ENCODE measurements at places on chromosomes 4 and X.

- no peak for DNase-seq
These were observed 203.7 kb downstream of the CFAP299 start for GRCh38 chr4:80539190-80539589.

DNA sequence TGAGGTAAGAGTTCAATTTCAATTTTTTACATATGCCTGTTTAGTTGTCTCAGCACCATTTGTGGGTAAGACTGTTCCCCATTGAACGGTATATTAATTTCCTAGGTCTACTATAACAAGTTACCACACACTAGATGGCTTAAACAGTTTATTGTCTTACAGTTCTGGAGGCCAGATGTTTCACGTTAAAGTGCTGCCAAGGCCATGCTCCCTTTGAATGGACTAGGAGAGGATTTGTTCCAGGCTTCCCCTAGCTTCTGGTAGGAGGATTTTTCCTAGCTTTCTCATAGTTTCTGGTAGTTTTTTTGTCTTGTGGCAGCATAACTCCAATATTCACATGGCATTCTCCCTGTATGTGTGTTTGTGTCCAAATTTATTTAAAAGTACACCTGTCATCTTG lies 149.3 kb upstream of the CYSLTR1 start:
- DNase-seq, result no peak

DNA sequence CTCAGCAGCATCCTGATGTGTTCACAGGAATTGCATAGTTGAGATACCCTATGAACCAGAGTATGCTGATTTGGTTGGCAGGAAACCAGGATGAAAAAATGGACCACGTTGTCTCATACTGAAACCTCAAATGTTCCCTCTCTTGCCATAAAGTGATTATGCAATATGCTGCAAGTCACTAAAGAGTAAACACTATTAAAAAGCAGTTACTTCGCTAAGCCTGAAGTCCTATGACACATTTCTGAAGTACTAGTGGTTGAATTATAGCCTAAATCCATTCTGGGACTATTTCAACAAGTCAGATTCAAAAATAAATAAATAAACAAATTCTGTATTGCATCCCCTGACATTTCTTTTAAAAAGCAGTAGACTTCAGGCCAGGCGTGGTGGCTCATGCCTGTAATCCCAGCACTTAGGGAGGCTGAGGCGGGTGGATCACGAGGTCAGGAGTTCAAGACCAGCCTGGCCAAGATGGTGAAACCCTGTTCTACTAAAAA lies 106.0 kb upstream of the NAP1L5 start:
- DNase-seq, result no peak

GRCh38 chr4:56637791-56638190 lies 43.3 kb downstream of the HOPX start:
- DNase-seq, result no peak

GRCh38 chr4:1211371-1211770 lies 37.6 kb downstream of the CTBP1 start:
- no peak for DNase-seq

DNA sequence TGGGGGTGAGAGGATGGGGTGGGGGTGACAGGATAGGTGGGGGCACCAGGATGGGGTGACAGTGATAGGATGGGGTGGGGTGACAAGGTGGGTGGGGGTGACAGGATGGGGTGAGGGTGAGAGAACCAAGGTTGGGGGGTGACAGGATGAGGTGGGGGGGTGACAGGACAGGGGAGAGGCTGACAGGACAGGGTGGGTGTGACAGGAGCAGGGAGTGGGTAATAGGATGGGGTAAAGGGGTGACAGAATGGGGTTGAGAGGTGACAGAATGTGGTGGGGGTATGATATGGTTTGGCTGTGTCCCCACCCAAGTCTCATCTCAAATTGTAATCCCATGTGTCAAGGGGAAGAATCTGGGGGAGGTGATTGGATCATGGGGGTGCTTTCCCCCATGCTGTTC lies 26.0 kb downstream of the RNF212 start:
- no peak for DNase-seq

DNA sequence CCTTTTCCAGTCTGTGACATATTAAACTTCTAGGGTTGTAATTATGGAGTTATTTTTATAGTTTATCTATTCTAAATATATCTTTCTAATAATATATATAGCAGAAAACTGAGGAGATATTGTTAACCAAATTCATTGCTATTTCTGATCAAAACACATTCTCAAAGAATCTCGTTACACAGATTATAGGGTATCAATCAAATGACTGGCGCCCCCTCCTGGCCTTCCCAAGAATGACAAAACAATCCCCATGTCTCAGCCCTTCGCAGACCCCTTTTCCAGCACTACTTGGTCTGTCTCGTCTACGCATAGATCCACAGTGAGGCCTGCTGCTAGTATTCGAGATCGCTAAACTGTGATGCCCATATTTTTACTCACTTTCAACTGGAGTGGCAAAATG lies 209.3 kb downstream of the GPC3 start:
- DNase-seq, result peak; percentile 22

DNA sequence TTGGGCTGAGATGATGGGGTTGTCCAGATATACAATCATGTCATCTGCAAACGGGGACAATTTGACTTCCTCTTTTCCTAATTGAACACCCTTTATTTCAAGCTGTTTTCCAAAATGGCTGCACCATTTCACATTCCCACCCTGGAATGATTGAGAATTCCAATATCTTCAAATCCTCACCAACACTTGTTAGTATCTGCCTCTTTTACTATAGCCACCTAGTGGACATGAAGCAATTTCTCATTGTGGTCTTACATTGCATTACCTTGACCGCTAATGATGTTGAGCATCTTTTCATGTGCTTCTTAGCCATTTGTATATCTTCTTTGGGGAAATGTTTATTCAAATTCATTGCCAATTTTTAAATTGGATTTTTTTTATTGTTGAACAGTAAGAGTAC lies 364.8 kb downstream of the SMARCA1 start:
- no peak for DNase-seq

DNA sequence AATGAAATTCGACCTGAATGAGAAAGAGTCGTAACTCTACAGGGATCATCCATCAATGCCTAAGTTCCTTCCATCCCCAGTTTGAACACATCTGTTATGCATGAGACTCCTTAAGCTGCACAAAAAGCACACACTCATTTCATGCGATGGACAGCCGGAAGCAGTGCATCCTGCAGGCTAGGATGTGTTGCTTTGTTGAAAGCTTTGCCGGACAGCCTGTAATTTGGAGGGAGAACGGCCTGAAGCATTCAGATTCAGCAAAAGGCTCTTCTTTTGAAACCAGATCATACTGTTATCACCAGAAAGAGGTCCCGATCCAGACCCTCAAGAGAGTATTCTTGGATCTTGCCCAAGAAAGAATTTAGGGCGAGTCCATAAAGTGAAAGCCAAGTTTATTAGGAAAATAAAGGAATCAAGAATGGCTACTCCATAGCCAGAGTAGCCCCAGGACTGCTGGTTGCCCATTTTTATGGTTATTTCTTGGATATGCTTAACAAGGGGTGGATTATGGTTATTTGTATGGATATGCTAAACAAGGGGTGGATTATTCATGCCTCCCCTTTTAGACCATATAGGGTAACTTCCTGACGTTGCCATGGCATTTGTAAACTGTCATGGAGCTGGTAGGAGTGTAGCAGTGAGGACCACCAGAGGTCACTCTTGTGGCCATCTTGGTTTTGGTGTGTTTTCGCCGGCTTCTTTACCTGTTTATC lies 48.1 kb upstream of the DHRSX start:
- DNase-seq, result no peak

DNA sequence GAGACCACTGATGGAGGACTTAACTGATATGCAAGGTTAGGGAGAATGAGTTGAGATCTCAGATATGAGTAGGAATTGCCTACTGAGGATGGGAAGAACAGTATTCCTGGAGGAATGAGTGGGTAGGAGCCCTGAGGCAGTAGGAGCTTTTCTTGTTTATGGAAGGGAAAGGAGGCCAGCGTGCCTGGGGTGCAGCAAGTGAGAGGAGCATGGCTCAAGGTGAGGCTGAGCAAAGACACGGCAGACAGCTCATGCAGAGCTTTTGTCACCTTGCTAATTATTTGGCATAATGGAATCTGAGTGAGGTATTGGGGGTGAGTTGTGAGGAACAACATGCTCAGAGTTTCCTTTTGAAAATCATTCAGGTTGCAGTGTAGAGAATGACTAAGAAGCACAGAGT lies 65.3 kb upstream of the IBSP start:
- no peak for DNase-seq

DNA sequence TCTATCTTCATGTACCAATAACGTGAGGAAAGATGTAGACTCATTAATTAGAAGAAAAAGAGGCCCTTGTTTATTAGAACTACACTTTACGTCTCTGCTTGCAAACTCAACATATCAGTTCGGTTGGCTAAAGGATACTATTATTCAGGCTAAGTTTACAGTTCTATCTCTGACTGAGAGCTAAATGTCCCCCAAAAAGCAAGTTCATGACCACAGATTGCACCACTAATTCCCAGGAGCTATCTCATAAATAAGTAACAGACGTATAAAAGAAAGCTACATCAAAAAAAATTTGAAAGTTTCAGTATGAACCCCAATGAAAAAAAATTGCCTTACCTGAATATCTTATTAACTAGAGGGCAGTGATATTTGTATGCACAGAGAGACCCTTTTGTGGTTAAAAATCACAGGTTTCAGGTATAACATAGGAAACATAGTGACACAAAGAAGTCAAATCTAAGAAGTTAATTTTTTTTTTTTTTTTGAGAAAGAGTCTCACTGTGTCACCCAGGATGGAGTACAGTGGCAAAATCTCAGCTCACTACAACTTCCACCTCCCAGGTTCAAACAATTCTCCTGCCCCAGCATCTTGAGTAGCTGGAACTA lies 128.9 kb downstream of the MAB21L2 start:
- DNase-seq, result no peak

DNA sequence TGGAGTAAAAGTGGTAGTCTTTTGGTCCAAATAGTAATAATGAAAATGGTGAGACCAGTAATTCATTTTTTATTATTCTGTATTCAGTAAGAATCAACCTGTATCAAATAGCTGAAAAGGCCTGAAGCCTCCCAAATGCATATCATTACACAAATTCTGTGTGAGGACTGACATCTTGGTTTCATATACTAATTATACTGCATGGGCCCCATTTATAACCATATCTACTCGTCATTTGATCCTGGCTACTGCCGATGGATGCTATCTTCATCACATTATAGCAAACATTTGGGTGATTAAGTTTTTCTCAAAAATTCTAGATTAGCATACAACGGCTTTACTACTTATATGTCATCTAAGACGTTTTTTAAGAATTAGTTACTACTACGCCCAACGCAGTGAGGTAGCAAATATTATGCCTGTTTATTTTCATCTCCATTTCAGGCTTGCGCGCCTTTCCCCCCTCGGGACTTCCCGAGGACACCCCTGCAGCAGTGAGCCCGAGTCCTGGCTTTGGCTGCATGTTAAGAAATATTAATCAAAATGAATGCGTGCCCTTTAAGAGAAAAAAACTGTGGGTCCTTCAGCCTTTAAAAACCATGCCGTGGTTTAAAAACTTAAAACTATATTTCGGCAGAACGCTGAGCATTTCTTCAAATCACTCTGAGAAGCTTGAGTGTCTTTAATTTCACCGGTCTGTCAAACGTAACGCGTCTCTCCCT lies 814 bp upstream of the MMAA start:
- DNase-seq, result no peak

GRCh38 chrX:27728291-27728690 lies 79.5 kb upstream of the MAGEB10 start:
- no peak for DNase-seq

- DNase-seq, result no peak
These were observed at the start of gene HHIP for GRCh38 chr4:144645631-144646522. TSS of gene HHIP (plus strand) at chr4:144646156. CDS start at chr4:144646676, 520 bp downstream.

GRCh38 chr4:173367946-173368345 lies 2.8 kb upstream of the SAP30 start:
- no peak for DNase-seq

GRCh38 chrX:45445745-45446412 lies 245.2 kb upstream of the DIPK2B start:
- DNase-seq, result no peak

GRCh38 chr4:121397941-121398601 lies 17.3 kb upstream of the QRFPR start:
- DNase-seq, result no peak

DNA sequence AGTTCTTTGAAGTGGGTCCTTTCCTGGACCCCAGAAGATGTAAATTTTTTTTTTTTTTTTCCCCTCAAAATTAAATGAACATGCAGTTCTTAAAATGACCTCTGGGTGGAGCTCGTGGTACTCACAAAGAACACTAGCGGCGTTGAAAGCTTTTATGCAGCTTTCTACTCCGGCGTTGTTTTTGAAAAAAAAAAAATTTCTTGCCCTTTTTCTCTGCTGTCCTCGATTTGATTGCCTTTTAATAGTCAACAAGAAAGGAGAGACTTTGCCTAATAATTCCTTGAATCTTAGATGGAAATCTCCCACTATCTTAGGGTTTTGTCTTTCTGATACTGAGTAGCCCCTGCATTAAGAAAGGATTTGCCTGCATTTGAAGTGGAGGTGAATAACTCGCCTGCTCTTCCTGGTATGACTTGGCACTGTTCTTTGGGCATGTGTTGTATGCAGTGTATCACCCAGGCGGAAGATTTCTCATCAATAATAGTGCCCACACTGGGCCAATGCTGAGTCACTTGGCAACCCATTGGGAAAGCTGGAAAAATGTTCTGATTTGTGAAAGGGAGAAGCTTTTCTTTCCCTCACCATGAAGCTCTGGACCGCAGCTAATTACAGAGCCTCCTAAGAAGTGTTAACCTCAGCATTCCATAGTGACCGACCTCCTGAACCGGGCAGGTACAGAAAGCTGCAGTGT lies 104.0 kb downstream of the PHEX start:
- DNase-seq, result no peak

DNA sequence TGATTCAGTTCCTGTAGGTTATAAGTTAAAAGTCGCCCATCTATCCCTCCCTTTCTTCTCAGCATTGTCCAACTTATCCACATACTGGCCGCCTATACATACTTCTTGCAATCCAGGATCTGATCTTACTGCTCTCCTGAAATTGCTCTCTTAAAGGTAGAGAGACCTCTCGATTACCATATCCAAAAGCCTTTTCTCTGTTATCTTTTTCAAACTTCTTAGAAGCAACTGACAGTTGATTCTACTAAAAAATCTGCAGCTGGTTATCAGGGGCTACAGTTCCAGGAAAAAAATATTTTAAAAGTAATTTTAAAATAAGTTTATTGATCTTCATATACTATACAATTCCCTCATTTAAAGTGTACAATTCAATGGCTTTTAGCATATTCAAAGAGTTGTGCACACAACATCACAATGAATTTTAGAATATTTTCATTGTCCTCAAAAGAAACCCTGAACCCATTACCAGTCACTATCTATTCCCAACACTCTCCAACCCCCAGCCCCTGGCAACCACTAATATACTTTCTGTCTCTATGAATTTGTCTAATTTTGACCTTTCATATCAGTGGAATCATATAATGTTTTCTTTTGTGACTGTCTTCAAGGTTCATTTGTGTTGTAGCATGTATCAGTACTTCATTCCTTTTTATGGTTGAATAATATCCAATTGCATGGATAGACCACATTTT lies 102.0 kb downstream of the HDAC8 start:
- DNase-seq, result no peak

- no peak for DNase-seq
These were observed 45.1 kb downstream of the KDR start for GRCh38 chr4:55080174-55080865.

Data from stimulated activated CD8-positive, alpha-beta memory T cell treated with anti-CD3 and anti-CD28 coated beads, Interleukin-15, amount 100 ng/mL, for 1 hour (primary cell).